Lung microvascular endothelial cell (primary cell): ENCODE measurements at places on chromosomes 7 and 10.

DNA sequence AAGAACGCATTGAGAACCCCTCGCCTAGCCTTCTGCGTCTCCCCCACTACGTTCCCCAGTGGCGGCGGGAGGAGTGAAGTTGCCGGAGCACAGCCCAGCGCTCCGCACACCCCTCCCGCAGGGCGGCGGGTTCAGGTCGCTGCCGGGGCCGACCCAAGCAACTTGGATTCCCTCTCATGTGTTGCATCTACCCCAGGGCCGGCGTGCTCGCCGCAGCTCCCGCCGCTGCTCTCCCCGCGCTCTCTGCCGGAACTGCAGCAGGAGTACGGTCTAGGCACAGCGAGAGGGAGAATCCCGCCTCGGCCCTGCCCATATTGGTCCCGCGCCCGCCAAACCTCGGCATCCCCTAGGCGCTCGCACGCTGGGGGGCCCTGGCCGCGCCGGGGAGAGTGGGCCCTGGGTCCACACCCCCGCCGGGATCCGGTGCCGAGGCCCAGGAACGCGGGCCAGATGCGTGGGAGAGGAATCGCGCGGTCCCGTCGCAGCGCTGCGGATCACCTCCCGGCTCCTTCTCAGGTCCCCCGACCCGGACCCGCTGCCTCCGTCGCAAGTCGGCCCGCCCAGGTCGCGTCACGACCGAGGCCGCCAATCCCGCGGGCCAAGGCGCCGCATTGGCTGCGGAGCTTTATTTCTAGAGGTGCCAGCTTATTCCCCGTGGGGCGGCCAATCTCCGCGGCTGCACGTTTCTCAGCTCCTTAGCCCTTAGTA is 648 bp upstream of the TMEM243 start:
- peak; percentile 64 for DNase-seq

DNA sequence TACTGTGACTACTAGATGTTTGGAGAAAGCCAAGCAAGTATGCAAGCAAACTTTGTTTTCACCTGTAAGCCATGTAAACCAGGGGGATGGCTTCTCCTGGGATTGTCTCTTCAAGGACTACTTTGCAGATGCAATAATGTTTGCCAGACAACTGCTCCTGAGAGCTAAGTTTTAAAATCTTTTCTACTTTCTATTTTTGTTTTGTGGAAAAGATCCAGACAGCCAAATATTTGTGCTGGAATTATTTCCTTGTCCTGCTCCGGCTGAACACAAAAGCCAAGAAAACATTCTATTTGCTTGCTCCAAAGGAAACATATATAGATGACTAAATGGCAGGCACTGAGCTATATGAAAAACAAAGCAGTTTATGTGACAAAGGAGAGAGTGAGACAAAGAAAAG is 51.6 kb downstream of the TFPI2 start:
- no peak for DNase-seq

DNA sequence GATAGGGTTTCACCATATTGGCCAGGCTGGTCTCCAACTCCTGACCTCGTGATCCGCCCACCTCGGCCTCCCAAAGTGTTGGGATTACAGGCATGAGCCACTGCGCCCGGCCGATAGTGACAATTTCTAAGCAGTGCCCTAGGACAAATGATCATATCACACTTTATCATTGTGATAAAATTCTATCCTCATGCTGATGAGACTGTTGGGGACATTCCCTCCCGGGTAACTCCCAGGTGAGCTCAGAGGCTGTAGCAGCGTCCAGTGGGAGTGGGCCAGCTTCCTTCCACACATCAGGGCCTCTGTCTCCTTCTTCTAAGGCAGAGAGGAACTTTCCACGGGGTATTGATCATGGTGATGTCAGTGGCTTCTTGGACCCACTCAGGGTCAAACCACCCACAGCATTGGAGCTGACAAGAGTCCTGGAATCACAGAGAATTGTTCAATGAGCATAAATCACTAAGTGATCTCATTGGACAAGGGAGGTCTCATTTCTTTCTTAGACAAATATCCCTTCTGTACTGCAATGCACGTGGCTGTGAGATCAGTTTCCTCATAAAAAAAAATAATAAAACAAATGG is 256.1 kb downstream of the KLF6 start:
- no peak for DNase-seq

- no peak for DNase-seq
These were observed 289.7 kb upstream of the VSTM2A start for GRCh38 chr7:54252256-54253035.

DNA sequence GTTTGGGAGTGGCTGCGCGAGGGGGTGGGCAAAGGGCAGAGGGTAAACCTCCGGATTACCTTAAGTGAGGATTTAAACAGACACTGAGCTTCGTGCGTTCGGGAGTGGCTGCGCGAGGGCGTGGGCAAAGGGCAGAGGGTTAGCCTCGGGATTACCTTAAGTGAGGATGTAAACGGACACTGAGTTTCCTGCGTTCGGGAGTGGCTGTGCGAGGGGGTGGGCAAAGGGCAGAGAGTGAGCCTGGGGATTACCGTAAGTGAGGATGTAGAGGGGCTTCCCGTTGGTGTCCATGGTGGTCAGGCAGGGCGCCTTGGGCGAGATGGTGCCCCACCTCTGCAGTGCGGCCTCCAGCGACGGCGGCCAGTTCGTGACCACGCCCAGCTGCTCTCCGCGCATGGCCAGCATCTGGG is 275.8 kb downstream of the DIP2C start:
- DNase-seq, result no peak

DNA sequence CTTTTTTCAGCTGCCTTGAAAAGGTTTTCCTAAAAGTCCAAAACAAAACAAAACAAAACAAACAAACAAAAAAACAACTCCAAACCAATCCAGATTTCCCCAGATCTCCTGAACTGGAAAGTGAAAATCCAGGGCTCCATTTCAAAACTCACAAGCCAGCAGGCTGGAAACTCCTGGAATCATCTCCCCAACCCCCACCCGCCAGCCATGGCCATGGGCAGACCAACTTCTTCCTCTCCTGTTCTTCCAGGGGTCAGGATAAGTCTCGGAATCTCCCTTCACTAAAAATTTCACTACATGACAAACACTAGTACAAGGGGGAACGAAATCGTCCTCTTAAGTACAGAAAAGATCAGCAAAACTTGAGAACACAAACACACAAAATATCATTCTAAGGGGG is 40.4 kb downstream of the GNA12 start:
- no peak for DNase-seq

DNA sequence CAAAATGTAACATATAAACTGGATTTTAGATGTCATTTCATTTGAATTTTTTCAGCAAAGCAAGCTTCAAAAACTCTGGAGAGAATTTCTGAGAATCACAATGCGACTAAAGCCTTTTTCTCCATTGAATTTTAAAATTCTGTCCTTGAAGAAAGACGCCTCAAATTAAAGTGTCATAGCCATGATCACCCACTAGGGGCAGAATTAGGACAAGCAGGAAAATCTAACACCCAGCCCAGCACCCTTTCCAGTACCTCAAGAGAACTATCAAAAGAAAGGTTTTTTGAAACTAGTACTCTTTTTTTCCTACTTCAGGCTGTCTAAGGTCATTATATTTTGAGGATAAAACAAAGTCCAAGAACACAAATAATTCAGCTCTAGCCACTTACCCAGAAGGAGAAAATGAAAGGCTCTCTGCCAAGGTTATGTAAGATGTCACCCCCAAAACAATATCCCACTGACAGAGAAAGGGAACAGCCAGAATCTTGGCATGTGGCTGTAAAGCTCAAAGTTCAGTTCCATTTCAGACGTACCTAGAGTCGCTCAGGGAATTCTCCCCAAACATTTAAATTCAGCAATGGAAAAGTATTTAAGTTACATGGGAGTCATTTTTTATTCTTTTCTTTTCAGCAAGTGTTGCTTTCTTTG is 299.4 kb downstream of the SNX13 start:
- DNase-seq, result peak; percentile 42

DNA sequence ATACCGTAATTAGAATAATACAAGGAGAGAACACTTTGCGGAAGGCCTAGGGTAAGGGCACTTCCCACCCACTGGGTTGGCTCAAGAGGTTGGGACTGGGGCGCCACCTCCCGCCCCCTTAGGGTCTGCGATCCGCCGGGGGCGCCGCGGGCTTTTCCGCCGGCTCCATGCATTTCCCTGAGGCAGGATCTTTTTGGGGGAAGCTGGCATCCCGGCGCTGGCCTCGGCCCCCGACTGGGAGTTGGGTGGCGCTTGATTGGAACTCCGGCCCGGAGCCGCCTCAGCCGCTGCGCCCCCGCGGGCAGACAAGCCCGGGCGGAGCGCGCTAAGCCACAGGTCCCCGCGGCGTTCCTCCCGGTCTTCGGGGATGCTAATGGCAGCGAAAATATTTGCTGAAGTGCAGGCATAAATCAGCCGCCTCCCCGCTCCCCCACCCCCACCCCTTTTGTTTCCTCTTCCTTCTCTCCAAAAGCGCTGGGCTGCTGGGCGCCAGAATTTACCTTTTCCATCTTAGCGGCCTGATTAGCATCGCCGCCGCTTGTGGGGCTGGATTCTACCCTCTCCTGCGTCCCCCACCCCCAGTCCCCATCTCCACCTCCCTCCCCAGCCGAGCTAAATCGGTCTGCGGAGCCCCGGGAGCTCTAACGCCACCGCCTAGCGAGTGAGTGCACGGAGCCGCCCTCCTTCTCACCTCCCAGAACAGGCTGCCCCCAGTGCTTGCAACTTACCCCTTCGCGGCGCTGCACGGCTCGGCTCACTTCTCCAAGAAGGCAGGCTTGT is 5.1 kb downstream of the UNC5B start:
- peak; percentile 35 for DNase-seq

DNA sequence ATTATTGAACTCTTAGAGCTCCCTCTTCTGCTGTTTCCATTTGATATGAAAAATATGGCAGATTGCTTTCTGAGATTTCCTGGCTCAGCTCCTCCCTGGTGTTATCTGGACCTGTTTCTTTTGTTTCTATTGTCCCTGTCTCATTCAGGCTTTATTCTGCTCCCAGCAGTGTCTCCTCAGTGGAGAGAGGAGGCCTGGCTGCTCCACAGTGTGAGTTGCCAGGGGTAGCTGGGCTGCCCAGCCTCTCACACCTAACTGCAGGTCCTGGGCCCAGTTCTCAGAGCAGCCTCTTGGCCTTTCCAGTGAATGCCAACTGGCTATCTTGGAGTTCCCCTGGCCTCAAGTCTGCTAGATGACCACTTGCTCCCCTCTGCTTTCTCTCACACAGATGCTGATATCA is 127.0 kb downstream of the VPS41 start:
- no peak for DNase-seq

- no peak for DNase-seq
These were observed 82.0 kb downstream of the VWC2 start for GRCh38 chr7:49855281-49855980.

- DNase-seq, result no peak
These were observed 19.2 kb upstream of the SEC61G start for GRCh38 chr7:54778166-54778565.
